ENCODE measurements at places on chromosomes 13 and 19.

- DNase-seq: no peak
These were observed 16.3 kb downstream of the FCHO1 start for GRCh38 chr19:17767559-17767958.

GRCh38 chr19:28359431-28360414 is 853.2 kb downstream of the UQCRFS1 start:
- no peak for DNase-seq

DNA sequence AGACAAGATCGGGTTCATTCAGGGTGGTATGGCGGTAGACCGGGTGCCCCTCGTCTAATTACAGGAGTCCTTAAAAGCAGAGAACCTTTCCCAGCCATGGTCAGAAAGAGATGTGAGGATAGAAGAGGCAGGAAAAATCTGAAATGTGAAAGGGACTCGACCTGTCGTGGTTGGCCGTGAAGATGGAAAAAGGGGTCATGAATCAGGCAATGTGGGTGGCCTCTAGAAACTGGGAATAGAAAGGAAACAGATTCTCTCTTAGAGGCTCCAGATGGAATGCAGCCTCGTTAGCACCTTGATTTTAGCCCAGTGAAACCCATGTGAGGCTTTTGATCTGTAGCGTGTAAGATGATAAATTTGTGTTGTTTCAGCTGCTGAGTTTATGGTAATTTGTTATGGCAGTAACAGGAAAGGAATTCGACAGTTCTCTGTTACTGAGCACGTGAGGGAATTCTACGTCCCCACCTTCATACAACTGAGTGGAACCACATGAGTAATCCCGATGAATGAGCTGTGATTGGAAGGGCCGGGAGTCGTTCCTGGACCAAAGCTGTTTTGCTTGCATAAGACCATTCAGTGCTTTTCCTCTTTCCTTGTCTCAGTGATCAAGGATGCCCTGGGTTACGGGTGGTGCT is 11.0 kb upstream of the CA11 start:
- DNase-seq: no peak

DNA sequence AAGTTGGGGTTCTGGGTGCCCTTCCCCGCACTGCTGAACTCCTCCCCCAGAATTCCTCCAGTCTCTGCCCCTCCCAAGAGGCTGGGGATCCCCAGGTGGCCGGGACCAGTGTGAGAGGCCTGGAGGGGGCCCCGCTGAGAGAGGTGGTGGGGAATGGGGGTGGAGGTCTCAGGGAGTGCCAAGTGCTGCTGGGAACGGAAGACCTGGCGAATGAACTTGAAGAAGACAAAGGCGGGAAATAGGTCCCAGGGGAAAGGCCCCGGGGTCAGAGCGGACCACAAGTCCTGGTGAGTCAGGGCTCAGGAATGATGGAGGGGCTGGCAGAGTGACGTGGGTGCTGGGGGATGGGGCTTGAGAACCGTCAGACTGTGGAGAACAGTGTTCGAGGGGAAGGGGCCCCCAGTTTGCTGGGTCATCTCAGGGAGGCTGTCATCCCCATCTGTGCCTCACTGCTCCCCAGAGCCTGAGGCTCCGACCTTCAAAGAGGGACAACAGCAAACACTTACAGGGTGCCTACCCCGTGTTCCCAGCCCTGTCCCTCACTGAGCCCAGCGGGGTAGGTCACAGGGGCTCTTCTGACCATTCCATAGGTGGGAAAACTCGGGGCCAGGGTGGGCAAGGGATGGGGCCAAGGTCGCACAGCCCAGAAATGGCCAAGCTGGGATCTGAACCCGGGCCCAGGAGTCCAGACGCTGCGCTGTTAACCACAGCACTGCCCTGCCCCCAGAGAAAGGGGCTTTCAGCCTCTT is 16.0 kb upstream of the SEMA6B start:
- DNase-seq: no peak

DNA sequence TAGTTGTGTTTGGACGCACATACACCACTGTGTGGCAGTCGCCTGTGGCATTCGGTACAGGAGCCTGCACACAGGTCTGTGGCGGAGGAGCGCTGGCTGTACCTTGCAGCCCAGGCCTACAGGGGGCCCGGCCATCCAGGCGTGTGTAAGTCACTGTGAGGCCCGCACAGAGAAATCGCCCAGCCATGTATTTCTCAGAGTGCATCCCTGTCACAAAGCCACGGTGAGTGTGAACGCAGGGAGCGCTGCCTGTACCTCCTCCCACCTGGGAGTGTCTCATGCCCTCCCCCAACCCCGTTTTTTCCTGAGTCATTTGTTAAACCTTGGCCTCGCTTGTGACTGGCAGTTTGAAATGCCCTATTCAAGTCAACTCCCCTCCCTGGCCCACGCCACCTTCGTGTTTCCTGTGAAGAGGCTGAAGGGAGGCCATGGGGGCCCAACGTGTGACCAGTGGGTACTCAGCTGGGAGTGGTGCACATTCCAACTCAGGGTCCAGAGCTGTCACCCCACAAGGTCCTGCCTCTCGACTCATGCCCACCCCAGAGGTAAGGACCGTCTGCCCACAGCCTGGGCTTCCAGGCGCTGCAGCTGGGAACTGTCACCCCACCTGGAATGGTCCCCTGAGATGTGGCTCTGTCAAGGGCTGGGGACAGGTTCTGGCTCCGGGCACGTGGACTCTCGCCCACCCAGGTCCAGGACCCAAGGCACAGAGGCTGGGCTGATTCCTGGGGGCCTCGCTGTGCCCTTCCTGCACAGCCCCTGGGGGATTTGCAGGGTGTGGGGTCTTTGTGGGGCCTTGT is 11.6 kb upstream of the RASA3 start:
- peak; percentile 65 for DNase-seq

All from GM19239 (cell line).